ENCODE measurements at places on chromosomes 1 and 21.

GRCh38 chr1:213940947-213941346, 46.8 kb upstream of the PROX1 start:
- DNase-seq, result no peak

- DNase-seq, result no peak
These were observed 11.7 kb upstream of the MATN1 start for GRCh38 chr1:30735124-30735523.

DNA sequence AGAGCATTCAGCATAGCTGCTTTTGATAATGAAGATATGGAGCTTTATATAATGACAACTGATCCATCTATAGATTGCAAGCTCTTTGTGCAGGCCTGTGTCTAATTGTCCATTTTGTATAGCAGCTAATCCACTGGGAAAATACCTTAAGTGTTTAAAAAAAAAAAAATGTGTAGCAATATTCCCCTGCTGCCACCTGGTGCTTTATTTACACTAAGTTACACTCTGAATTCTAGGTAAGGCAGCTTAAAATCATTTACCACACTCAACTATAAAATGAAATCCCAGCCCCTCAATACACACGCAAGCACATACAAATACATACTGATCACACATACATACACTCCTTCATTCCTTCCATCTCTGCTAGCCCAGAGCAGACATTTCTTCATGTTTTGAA, 49.1 kb upstream of the BCL9 start:
- no peak for DNase-seq

GRCh38 chr1:199163670-199164069, 524.8 kb downstream of the PTPRC start:
- DNase-seq, result no peak

DNA sequence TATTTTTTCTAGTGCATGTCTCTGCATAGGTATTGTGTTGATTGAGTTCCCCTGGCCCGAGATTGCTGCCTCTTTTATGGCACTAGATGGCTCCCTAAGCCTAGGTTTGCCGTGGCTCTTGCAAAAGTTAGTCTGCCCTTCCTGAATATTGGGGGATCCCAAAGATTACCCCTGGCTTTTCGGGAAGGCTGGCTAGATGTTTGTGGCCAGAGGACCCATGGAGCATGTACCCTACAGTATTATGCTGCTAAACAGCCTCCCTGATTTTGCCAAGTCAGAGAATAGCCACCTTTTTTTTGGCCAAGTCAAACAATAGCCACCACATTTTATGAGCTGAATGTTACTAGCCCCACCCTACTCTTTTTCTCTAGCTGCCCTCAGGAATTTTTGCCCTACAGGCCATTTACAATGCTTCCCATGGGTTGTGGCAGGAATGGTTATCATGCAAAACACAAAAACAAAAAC, 343.2 kb downstream of the OLFM3 start:
- DNase-seq, result no peak

DNA sequence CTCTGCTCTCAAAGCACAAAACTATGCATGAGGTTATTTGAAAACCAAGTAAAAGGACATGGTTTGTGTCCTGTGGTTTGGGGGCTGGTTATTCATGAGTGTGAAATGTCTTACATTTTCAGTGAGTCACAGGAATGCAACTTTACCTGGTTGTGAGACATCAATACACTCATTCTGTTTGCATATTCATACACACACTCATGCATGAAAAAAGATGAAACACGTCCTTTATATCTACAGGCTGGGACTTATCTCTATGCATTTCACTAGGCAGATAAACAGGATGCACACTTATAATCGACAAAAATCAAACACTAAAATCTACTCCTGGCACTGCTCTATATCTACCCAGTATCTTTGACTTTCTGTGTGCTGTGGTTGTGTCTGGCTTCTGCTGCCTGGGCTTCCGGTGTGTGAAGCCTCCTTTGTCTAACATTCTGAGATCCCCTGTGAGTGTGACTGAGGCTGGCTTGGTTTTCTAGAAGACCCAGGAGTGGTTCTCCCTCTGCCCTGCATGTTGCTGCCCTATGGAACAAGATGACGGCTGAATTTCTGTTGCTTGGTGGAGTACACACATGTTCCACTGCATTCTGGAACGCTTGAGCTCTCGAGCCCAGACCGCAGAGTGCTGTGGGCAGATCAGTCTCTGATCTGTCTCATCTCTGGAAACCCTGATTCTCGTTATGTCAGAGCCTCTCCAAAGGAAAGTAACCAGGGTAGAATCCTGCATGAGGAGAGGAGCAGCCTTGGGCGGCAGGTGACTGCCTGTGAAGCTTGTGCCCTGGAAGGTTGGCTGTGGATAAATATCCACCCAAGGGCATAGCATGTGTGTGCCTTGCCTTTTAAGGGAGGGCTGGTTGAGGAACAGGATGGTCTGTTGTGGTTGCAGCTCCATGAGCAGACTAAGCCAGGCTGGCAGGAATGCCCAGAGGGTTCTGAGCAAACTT, 19.7 kb upstream of the FASLG start:
- DNase-seq, result no peak

Data from hypothalamus (tissue), 51 donors.